ENCODE measurements at places on chromosomes 3 and 15. TPM values are rescaled to one million over a fixed set of nuclear protein-coding genes. Genes with fewer than 3 reads are reported as not detected.

Gene PROS1
- total RNA-seq = 147 TPM

GRCh38 chr3:188220988-188221818, 67.2 kb downstream of the LPP start:
- no peak for DNase-seq

DNA sequence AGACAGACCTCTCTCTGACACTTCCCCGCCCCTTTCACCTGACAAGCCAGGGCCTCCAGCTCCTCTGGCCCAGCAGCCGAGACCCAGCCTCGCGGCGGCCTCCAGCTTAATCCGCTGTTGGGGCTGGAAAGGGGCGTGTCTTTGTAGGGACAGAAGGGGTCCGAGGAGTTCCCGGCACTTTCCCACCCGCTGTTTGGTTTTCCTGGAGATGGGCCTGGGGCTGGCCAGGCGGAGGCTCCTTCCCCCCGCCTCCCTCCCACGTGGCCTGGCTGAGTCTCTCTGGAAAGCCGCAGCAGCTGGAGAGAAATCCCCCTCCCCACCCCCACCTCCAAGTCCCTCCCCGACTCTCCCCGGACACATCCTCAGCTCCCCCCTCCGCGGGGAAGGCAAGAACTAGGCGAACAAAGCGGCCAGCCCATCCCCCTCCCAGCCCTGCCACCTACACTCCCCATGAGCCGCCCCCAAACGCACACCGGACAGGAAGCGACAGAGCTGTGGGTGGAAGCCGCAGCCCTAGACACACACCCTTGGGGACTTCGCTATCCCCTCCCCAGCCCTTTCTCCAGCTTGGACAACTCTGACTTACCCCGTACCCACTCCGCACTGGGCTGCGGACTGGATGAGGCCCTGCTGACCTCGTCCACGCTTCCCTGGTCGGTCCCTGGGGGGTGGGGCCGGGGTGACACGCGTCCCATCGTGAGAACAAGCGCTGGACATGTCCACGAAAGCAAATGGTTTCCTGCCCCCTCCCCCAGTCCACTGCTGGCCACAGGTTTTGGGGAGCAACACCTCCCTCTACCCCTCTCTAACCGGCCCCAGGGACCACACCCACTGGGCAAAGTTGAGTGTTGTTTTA, 1.2 kb downstream of the IGDCC4 start:
- no peak for DNase-seq

DNA sequence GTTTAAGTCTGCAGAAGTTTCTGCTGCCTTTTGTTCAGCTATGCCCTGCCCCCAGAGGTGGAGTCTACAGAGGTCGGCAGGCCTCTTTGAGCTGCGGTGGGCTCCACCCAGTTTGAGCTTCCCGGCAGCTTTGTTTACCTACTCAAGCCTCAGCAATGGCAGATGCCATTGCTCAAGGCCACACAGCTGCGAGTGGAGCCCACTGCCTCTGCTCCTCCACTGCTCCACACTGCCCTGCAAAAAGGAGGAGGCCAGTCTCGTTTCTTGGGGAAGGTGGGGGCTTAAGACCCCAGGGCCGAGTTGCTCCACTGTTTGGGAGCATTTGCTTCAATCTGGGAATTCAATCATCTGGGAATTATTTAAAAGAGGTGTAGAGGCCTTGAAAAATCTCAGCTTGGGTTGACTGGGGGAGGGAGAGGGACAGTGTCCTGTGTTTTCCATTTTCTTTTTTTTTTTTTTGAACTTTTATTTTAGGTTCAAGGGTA, 144.6 kb upstream of the MEF2A start:
- peak; percentile 22 for DNase-seq

DNA sequence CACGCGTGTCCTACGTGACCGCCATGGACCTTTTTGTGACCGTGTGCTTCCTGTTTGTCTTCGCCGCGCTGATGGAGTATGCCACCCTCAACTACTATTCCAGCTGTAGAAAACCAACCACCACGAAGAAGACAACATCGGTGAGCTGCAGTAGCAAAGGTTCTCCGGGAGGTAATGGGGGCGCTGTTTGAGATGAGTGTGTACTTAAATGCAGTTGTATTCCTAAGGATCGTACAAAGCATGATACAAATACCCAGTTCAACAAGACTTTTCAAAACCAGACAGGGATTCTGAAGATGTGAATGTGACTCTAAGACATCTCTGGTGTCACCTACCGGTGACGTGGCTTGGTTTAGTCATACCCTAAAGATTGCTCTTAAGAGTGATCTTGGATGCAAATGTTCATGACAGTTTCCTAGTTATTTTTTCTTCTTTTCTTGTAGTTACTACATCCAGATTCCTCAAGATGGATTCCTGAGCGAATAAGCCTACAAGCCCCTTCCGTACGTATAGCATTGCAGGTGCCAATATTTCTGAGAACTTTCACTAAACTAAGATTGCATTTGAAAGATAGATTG, 556.6 kb downstream of the GABRG3 start:
- DNase-seq = no peak

- DNase-seq = no peak
Measured at GRCh38 chr3:43238801-43239200, 47.5 kb upstream of the SNRK start.

DNA sequence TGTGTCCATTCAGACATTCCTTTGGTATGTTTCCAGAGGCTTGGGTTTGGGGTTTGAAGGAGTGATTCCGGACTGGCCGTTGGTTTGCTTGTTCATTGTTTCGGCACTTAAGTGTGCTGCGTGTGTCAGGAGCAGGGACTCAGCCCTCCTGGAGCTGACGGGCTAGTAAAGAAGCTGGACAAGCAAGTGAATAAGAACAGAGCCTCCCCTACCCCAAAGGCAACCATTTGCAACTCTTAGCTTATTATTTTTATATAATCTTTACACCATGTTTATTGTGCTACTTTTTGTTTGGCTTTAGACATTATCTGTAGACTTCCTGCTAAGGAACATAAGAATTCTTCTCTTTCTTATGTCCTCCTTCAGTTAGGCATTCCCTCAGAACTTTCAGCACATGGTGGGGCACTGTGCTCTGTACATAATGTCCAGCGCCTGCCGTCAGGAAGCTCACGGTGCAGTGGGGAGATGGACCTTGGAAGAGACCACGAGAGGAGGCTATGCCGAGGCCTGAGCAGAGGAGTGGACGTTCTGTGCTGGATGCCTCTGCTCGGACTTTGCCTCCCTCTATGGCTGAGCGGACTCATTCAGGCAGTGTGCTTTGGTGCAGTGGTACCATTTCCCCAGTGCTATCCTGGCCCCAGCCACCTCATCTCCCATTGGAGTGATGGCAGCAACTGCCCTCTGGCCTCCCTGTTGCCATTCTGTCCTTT, 65.4 kb downstream of the EEFSEC start:
- no peak for DNase-seq

- no peak for DNase-seq
Measured at GRCh38 chr3:133453383-133453782, 53.5 kb downstream of the BFSP2 start.
